ENCODE measurements at places on chromosomes 5 and 9. TPM values are rescaled to one million over a fixed set of nuclear protein-coding genes. Genes with fewer than 3 reads are reported as not detected.
A peak's percentile ranks its signal among the peaks of the same experiment; 100 is the strongest.

The STPG3 gene
- not detected for total RNA-seq

The IFNA21 gene
- not detected for total RNA-seq

The EIF4E1B gene
- total RNA-seq: not detected

The LAMC3 gene
- 0.40 TPM for total RNA-seq

The SLC46A2 gene
- total RNA-seq: not detected

The FGF1 gene
- total RNA-seq: 68.9 TPM

The MACROH2A1 gene
- total RNA-seq: 112 TPM

The NFIB gene
- 94.6 TPM for total RNA-seq

The BNC2 gene
- 2.2 TPM for total RNA-seq

DNA sequence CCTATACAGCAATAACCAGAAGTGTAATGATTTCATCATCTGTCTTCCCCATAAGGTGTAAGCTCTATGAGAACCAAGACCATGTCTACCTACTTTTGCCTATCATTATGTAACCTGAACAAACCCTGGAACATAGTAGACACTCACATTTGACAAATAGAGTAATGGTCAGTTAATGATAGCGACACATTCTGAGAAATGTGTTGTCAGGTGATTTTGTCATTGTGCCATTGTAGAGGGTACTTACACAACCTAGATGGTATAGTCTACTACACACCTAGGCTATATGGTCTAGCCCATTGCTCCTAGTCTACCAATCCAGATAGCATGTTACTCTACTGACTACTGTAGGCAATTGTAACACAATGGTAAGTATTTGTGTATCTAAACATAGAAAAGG, 22.3 kb upstream of the WDR41 start:
- no peak for DNase-seq

DNA sequence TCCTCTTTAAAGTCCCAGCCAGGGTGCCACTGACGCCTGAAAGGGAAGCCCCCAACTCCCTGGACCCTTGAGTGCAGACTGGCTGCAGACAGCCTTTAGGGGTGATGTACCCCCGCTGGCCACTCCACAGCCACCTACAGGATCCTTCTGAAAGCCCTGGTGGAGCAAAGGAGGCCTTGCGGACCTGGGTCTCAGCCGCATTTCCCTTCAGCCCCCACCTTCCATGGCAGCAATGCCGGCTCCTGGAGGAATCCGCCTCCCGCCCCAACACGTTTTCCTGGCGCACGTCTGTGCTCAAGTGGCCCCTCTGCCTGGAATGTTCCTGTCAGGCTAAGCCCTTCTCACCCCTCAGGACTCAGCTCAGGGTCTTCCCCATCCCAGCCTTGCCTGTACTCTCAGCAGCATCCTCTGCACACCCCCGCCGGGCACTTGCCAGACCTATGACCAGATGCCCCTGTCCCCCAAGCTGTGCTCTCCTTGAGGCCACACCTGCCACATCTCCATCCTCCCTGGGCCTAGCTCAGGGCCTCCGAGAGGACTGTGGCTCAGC, 134.1 kb upstream of the RAPGEF1 start:
- no peak for DNase-seq

GRCh38 chr5:80822640-80823039, 137.5 kb upstream of the RASGRF2 start:
- DNase-seq: no peak

- no peak for DNase-seq
Measured at GRCh38 chr5:40437452-40437861, 242.3 kb upstream of the PTGER4 start.

DNA sequence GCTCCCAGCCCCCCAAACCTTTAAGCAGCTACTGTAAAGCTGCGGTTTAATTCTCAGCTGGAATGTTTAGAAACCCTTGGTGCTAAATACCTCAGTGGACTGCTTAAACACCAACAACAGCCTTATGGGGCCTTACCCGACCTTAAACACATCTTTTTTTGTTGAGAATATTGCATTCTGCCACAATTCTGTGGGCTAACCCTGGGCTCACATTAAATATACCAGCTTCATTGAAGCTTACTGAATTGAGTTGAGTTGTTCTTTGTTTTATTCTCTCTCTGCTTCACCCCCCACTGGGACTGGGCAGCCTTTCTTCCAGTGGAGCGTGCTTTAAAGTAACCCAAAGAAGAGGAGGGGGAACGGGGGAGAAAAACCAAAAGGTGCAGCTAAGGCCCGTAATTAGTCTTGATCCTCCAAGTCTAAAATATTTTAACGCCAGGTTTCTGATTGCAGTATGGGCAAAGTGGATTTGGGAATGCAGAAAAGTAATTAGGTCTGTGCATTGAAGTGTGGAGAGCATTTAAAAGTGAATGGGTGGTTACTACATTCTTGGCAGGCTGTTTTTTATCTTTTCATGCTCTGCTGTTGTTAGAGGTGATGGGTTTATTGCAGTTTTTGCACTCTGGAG, 281.2 kb downstream of the NR2F1-AS1 start:
- DNase-seq: no peak

GRCh38 chr5:398475-399295, 44.3 kb upstream of the EXOC3 start:
- peak; percentile 63 for DNase-seq

- no peak for DNase-seq
Measured at GRCh38 chr9:4005896-4006295, 294.0 kb downstream of the GLIS3 start.
